Inflammatory macrophage treated with lipopolysaccharide for 1 hour (primary cell): ENCODE measurements at places on chromosomes 16 and 17.

GRCh38 chr17:34236281-34236892 is 18.7 kb upstream of the CCL2 start:
- peak; percentile 80 for DNase-seq

DNA sequence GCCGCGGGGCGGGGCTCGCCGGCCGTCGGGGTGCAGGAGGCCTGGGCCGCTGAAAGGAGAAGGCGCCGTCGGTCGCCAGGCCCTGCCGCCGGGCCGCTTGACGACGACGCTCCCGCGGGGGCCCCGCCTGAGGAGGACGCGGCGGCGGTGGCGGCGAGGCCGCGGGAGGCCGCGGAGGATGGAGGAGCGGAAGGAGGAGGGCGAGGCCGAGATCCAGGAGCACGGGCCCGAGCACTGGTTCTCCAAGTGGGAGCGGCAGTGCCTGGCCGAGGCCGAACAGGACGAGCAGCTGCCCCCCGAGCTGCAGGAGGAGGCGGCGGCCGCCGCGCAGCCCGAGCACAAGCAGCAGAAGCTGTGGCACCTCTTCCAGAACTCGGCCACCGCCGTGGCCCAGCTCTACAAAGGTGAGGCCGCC is 430 bp downstream of the HAPSTR1 start:
- no peak for DNase-seq

DNA sequence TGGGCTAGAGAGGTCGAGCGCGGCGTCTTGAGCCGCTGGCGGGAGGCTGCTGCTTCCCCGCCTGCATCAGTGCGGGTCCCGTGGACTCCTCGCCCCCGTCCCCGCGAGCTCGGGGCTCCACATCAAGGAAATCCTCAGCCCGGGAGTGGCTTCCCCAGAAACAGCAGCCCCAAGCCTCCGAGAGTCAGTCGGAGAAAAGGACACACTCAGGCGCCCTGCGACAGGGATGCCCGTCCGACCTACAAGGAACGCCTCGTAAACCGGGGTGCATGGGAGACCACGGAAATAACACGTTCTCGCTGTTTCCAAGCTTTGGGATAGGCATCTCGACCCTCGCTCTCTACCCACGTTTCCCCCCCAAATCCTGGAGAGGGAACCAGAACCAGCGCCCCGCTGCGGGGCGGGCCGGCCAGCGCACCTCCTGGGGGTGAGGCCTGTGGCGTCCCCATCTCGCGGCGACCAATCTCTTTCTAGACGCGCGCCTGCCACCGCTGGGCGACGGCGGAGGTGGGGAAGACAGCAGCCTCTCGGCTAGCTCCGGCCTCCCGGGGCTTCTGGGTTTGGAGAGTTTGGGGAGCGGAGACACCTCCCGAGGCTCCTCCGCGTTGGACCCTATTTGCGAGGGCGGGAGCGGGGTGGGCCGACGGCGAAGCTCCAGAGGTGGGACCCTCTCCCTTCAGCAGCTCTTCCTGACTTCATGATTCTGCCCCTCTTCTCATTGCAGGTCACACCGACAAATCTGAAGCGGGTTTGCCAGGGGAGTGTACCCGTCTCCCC is 759 bp upstream of the TP53I13 start:
- DNase-seq, result peak; percentile 44

GRCh38 chr17:64091116-64091515 is 38.8 kb downstream of the ERN1 start:
- peak; percentile 18 for DNase-seq

- no peak for DNase-seq
These were observed 16.9 kb upstream of the MYLK3 start for GRCh38 chr16:46765050-46765449.

DNA sequence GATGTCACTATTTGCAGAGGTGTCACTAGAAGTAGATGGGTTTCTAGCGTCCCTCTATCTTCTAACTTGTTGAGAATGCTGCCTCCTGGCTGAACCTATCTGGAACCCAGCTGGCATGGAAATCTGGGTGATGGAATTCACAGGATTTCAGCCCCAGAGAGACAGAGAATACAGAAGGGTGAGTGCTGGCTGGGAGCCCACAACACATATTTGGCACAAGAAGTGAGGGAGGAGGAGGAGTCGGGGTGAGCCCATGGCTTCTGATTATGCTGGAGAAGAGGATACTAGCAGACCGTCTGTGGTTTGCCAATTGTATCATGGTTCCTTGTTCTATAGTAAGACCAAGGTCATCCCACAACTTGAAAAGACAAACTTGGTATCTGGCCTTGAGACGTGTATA is 557.8 kb upstream of the SALL1 start:
- no peak for DNase-seq

DNA sequence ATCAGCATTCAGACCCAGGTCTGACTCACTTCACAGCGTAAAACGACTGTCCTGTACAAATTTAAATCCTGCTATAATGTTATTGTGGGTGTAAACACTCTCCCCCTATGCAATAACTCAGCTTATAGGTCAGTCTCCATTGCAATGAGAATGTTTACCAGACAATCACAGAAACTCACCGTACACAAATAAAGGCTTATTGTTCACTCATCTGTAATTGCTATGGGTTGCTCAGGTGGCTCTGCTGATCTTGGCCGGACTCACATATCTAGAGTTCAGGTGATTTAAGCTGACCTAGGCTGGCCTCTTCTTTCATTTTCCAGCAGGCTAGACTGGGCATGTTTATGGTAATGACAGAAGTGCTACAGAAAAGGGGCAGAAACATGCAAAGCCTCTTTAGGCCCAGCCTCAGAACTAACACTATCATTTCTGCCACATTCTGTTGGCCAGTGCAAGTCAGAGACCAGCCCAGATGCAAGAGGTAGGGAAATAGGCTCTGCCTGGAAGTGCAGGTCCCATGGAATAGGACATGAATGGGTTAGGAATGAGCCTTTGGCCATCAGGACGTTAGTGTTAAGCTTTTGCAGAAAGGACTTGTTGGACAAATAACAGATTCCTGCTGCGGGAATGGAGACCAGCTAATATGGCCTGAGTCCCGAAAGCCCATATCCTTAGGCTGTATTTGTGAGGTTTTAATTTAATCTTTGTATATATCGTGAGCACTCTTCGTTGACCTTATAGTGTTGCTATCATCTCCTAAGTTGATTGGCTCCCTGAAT is 44.0 kb downstream of the HLF start:
- no peak for DNase-seq

DNA sequence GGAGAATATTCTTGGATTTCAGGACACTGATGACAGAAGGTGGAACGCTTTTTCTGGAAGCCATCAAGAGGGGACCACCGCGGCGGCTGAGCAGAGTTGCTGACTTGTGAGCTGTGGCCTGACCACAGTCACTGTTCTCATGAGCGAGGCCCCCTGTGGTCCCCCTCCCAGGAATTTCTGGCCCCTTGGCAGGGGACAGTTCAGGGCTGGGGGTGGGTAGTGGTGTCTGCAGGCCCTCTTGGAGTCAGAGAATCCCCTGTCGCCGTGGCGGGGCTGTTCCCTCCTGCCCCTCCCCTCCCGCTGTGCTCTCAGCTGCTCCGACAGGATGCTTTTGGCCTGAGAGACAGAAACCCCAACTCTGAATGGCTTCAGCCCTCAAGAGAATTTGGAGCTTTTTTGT is 292.0 kb downstream of the SEC14L1 start:
- DNase-seq, result no peak

- peak; percentile 83 for DNase-seq
These were observed 665 bp upstream of the ALDH3A2 start for GRCh38 chr17:19647697-19648474.

DNA sequence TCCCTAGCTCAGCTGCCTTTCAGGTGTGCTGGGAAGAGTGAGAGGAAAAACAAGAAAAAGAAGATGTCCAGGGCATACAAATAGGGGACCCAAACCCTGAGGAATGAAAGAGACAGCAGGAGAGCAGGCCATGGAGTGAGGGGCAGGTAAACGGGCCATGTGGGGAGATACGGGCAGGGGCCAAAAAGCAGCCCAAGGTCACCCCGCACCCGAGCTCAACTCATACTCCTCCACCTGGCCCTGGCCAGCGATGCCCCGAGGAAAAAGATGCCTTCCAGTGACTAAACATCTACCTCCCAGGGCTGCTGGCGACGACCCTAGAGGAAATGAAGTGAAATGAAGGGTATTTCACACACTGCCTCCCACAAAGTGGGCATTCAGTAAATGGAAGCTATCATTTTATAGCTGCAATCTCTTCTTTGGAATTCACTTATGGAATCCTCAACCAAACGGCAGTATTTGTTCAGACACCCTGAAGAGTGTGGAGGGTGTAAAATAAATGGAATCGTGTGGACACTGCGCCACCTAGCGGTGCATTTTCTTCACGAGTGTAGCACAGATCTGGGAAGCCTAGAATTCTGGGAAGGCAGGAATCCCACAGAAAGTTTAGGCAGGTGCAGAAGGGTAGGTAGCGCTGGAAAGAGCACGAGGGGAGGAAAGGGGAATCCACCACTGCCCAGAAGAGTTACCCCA is 14.9 kb downstream of the ELAC2 start:
- peak; percentile 17 for DNase-seq

GRCh38 chr17:81635973-81636504 is 873 bp downstream of the NPLOC4 start:
- peak; percentile 30 for DNase-seq

- DNase-seq, result no peak
These were observed 77.0 kb downstream of the CDH11 start for GRCh38 chr16:65044873-65045272.

- DNase-seq, result no peak
These were observed 85.0 kb upstream of the DNAJA2 start for GRCh38 chr16:47058295-47059086.

DNA sequence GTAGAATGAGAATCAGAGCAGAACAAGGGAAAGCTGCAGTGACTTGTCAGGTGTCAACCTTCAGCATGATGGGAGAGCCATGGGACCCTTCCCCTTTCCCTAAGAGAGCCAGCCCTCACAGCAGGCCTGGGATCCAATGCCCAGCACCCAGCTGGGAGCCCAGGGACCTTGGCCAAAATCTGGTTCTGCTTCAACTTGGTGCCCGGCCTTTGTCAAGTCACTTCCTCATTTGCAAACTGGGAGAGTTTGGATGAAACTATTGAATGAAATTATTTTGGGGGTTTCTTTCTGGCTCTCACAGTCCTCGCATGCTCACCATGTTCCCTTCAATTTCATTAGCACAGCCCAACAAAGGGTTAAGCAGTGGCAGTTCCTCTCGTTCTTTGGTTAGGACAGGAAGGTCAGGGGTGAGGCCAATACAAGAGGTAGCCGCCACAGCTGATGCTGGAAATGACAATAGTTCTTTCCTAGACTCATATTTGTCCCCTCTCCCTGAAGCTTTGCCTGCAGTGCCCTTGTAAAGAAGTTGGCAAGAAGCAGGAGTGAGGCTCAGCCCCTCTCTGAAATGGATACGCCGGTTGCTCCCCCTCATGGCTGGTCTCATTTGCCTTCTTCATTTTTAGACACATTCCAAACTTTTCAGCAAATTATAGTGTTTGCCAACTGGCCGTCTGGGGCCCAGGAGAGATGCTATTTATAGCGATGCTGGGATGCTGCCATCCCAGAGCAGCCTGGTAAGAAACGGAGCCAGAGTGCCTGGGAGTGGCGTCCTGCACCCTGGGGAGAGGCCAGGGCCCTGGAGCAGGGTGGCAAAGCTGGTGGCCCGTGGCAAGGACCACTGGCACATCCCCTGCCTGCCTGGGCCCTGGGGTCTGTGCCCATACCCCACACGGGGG is 34.5 kb upstream of the MEOX1 start:
- DNase-seq, result peak; percentile 10

- DNase-seq, result no peak
These were observed 71.9 kb downstream of the AXIN2 start for GRCh38 chr17:65489413-65490155.

DNA sequence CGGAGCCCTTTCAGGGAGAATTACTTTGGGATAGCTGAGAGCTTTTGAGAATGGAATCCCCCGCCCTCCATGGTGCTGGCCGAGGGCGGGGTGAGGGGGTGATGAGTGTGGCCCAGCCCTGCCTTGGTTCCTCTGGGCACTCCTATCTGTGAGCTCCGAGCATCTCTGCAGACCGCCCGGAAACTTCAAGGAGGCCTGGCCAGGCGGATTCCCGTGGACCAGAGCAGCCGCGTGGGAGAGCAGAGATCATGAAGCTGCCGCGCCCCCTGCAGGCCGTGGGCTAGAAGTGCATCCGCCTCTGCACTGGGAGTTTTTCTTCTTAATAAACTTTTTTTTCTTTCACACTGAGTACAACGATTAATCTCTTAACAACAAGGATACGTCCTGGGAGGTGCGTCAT is 392.9 kb upstream of the EEF2KMT start:
- peak; percentile 52 for DNase-seq
